A549 (cell line): ENCODE measurements at places on chromosomes 1 and 21.
A peak's percentile ranks its signal among the peaks of the same experiment; 100 is the strongest.

DNA sequence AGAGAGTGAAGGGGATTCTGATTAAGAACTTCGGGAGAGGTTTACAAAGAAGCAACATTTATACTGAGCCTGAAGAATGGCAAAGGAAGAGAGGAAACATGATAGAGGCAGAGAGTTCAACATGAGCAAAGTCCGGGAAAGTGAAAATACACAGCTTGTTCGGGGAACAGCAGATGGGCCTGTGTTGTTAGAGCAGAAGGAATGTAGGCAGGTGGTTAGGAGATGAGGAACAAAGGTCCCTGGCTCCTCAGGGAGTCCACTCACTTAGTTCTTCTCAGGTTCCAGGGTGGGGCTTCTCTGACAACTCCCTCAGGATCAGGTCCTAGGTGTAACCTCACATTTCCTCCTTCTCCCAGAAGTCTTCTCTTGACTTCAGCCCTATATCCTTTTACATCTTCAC, 5.1 kb upstream of the ZNF326 start:
- DNase-seq = no peak

- no peak for DNase-seq
Observed at GRCh38 chr1:208135354-208135753, 108.8 kb downstream of the PLXNA2 start.

GRCh38 chr1:182120411-182121258, 59.1 kb upstream of the ZNF648 start:
- DNase-seq = peak; percentile 62

- DNase-seq = no peak
Observed at GRCh38 chr1:27152829-27153548, 1.9 kb downstream of the SLC9A1 start.

- DNase-seq = no peak
Observed at GRCh38 chr1:42999308-42999707, 40.6 kb upstream of the SLC2A1 start.

- DNase-seq = peak; percentile 38
Observed at GRCh38 chr1:114510274-114511031, 550 bp downstream of the TRIM33 start.

DNA sequence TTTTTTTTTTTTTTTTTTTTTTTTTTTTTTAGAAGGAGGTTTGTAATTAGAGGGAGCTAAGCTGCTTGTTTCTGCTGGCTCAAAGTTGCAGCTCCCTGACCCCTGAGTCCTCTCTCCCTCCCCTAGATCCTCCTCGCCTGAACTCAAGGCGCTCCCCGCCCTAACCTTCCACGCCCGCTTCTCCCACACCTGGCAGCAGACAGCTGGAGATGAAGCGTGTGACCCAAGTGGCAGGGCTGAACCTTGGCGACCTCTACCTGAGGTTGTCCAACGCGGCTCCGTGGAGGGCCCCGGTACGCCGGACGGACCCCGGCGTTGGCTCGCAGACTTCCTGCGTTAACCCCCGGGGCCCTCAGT, 795 bp downstream of the NGF start:
- no peak for DNase-seq

GRCh38 chr21:40901691-40902090, 54.7 kb upstream of the DSCAM start:
- DNase-seq = no peak

DNA sequence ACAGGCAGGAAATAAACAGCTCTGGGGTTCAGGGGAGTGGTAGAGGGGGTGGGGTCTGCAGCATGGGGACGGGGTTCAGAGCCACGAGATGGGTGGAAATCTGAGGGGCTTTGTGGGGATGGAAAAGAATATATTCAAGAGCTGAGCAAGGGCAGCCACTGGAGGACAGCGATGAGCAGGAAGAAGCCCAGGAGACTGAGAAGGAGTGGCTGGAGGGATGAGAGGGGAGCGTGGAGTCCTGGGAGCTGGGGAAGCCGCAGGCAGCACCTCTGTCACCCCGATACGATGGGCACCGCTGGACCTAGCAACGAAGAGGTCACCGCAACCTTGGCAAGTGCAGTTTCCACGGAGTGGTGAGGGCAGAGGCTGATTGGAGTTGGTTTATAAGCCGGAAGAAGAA, 10.0 kb upstream of the KCNAB2 start:
- DNase-seq = no peak

- DNase-seq = no peak
Observed at GRCh38 chr1:112255080-112255479, 140.9 kb upstream of the CTTNBP2NL start.

GRCh38 chr1:76179219-76179698, 104.7 kb downstream of the ST6GALNAC3 start:
- no peak for DNase-seq

GRCh38 chr21:36428761-36429432, 43.7 kb downstream of the CHAF1B start:
- no peak for DNase-seq

GRCh38 chr1:93331412-93331811, 14.3 kb upstream of the DR1 start:
- no peak for DNase-seq

GRCh38 chr21:44337449-44337848, 1.7 kb downstream of the CFAP410 start:
- no peak for DNase-seq

- no peak for DNase-seq
Observed at GRCh38 chr1:225744745-225745144, 32.9 kb upstream of the SRP9 start.

DNA sequence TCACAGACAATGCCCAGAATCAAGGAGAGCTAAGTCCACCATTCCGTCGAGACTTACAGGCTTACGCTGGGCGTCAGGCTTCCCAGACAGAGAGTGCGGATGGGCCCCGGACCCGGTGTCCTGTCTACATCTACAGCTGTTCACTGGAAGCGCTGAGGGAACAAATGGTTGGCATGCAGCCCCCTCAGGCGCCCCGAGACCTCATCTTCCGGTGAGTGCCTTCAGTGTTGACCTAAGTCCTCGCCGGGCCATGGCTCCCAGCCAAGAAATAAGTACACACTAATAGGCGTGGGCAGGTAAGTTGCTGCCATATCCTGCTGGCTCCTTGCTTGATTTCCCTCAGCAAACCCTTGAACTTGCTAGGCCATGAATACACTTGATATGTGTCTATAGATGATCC, 26.2 kb downstream of the HYI start:
- DNase-seq = no peak

DNA sequence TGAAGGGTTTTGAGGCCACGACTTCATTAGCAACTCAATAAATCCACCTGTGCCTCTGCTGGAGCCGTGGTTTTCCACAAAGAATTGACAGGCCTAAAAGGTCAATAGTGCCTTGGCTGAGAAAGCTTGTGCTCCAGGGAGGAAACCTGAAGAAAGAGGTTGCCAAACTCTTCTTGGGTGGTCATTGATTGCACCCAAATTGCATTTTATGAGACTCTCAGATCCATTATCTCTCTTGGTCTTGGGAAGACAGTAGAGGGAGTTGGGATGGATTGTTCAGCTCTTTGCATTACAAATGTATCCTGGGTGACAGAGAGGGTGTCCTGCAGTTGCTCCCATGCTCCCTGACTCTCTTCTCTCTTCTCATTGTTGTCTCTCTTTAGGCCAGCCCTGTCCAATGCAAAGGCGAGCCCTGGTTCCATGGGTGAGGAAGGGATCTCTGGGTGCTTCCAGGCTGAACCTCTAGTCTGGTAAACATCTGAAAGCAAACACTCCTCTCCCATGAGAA, 46.1 kb upstream of the HTR1D start:
- peak; percentile 23 for DNase-seq

DNA sequence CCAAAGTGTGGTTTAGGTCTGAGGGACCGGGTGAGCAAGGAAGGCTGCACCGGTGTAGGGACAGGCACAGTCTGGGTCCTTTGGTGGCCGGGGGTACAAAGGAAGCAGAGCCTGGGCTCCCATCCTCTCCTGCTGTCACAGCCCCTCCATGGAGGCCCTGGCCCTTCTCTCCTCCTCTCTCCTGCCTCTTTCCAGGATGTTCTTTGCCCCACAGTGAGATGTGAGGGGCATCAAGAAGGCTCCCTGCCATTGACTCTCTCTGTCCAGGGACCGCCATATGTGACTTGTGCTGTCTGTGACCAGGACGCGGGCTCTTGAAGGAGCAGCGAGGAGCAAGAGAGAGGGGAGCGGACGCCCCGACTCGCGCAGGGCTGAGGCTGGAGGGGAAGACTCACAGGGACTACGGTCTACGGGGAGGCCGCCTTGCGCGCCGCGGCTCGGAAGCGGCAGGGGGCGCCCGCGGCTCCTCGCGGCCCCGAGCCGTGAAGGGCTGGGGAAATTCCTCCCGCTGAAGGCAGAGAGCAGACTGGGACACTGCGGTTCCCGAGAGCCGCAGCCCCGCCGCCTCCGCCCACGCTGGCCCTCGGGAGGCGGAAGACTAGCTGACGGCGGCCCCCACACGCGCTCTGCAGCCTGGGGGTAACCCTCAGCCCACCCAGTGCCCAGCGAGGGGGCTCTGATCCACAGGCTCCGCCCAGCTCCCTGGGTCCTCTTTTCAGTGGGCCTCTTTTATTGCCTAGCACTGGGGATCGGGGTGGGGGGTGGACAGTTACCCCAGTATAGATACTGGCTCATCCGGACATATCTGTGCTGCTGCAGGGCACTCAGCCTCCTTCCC, 40.8 kb downstream of the MAB21L3 start:
- peak; percentile 77 for DNase-seq

DNA sequence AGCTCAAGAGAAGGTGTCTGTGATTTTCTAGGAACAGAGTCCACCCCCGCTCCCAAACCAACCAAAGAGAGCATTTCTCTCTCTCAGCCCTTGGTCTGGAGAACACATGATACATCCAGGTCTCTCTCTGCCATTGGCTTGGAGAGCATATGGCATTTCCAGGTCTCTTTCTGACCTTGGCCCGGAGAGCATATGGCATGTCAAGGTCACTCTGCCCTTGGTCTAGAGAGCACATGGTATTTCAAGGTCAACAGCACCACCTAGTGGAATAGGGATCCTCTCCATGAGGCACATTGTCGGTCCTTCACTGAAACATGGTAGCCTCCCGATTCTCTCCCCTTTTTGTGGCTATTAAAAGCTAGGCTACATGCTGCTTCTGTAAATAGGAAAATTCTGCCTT, 437.7 kb upstream of the OLFM3 start:
- DNase-seq = no peak

- DNase-seq = no peak
Observed at GRCh38 chr1:226690460-226690982, 48.6 kb downstream of the ITPKB start.

DNA sequence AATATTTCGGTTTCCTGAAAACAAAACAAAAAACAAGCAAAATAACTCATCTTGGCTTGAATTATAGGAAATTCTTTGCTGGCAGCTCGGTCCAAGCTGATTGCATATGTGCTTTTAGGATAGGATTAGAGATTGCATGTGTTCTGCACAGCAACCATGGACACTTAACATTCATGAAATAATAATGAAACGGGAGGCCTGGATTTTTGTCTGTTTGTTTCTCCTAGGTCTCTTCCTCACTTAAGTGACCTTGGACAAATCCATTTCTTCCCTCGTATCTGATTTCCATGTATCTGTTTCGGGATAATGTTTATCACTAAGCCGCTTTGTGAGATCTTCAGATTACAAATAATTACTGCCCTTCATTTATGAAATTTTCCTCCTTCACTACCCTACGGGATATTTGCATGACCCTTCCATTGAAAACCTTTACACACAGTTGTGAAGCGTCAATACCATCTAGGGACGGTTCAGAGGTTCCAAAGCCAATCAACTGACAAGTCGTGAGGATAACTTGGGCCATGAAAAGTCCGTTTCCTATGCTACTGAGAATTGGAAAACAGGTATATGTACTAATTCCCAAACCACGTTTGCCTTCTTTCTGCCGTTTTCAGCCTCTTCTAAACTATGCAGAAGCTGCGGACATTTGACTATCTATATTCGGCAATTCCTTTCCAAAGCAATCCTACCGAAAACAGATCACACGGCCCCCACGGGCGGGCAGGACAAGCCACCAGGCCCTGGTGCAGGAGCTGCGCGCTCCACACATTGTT, 1.3 kb upstream of the H3-3A start:
- peak; percentile 28 for DNase-seq

DNA sequence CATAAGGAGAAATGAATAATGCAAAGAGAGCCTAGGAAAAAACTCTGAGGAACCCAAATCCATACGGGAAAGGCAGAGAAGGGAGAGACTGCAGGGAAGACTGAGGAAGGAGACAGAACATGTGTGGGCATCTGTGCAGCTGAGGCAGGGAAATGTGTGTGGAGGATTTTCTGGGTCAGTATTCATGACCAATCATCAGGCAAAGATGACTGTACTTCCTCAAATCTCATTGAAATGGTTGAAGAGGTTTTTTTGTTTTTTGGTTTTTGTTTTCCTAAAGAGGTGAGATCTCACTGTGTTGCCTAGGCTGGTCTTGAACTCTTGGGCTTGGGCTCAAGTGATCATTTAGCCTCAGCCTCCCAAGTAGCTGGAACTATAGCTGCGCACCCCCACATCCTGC, 15.7 kb downstream of the DIP2A start:
- no peak for DNase-seq

DNA sequence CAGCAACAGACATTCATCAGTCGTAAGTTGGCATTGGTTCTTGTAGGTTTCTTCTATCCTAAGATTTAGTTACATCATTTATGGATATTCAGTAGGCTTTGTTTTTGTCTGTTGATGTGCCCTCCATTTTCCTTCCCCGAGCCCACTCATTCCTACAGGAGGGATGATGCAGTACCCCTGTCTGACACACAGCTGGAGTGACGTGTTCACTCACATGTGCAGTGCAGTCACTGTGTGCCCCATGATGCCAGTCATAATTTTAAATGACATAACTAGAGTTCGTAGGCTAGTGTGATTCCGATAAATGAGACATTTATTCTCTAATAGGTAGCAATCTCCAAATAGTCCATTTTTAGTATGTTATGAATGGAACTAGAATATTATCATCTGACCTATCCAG, 438.4 kb downstream of the DSCAM start:
- no peak for DNase-seq

DNA sequence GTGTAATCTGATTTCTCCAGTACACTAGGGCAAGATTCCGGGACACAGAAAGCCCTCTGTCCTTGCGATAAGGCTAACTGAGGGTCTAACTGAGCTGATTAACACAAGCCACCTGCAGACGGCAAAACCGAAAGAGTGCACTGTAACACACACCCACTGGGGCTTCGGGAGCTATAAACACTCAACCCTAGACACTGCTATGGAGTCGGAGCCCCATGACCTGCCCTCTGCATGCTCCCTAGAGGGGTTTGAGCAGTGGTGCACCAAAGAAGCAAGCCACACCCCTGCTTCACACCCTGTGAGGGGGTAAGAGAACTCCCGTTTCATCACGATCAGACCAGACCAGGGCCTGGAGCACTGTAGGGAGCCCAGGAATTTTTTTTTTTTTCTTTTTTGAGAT, 72.4 kb downstream of the DMRTA2 start:
- no peak for DNase-seq

GRCh38 chr1:94119796-94120569, 965 bp downstream of the ABCA4 start:
- no peak for DNase-seq

GRCh38 chr21:40466893-40467483, 380.0 kb downstream of the DSCAM start:
- DNase-seq = no peak

GRCh38 chr1:163035446-163036249, 33.5 kb upstream of the RGS4 start:
- peak; percentile 13 for DNase-seq

GRCh38 chr1:110043016-110043415, 8.6 kb downstream of the STRIP1 start:
- DNase-seq = no peak
